T-helper 1 cell (primary cell): ENCODE measurements at places on chromosomes 7 and 10.

- DNase-seq: no peak
Measured at GRCh38 chr7:104294291-104294690, 34.1 kb upstream of the LHFPL3 start.

GRCh38 chr7:15675379-15675778 is 11.1 kb downstream of the MEOX2 start:
- DNase-seq: no peak

GRCh38 chr7:159328096-159328495 is 183.4 kb upstream of the VIPR2 start:
- no peak for DNase-seq

DNA sequence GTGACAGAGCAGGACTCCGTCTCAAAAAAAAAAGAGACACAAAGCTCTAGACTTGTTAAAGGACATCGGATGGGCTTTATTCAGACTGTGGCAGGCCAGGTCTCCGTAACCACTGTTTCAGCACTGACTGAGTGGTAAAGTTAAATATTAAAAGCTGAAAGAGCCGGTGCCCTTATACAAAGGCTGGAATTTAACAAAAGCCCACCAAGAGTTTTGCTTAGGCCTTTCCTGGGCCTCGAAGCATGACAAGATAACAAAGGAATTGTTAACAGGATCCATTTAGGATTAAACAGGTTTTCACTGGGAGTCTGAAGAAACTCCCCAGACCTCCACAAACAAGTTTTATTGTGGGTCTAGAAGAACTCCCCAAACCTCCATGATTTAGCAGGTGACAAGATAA is 727.8 kb downstream of the TYW1 start:
- DNase-seq: no peak

- no peak for DNase-seq
Measured at GRCh38 chr10:21733710-21734109, 199.7 kb downstream of the MLLT10 start.

DNA sequence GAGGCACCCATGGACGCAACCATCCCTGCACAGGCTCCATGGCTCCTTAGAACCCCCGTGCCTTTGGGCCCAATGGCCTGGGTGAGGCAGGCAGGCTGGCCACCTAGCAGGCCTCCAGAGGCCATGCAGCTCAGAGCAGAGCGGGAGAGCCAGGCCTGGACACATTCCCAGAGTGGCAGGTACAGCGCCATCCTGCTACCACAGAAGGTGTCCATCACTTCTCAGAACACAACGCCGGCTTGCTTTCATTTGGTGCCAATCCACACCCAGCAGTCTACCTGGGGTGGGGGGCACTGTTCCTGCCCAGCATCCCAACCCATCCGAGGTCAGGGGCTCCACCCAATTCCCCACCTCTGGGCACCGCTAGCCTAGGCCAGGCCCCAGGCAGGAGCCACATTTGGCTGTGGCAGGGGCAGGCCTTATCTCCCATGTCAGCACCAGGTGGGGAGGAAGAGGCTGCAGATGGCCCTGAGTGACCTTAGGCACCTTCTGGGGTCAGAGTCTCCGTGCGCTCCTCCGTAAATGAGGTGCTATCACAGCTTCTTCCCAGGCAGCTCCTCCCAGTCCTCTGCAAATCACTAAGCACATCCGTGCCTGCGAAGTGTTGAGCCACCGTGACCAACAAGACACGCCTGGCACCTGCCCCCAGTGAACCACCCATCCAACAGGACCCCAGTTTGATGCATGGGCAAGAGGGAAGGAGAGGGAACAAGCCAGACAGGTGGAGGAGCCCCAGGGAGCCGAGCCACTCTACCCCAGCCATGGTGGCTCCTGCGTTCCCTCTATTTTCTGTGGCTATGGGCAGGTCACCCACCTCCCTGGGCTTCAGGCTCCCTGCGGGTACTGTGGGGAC is 14.2 kb downstream of the KCNH2 start:
- no peak for DNase-seq

GRCh38 chr10:8405596-8405995 is 351.1 kb downstream of the GATA3 start:
- no peak for DNase-seq

DNA sequence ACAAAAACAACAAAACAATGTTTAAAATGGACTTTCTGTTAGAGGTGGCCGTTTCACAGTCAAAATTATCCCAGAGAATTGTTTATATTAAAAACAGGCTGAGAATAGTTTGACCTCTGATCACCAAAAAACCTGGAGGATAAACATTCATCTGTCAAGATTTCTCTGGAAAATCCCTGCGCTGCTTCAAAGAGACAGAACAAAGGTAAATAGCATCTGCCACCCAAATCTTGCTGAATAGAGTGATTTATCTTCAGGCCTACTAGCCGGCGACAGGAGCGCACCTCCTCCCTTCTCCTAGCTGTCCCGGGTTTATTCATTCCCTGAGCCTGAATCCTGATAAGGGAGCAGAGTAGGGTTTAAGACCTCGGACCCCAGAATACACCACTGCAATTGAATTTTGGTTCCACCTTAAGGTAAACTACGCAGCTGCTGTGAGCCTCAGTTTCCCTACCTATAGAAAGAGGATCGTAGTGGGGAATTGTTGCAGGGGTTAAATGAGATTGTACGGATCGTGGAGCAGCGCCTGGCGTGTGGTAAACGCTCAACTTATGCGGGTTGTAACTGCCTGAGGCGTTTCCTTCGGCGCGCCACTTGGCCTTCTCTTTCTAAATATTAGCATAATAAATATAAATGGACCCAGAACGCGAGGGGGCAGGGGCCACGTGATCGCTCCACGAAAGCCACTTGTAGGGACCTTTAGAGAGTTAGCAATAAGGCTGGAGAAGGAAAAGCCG is 498 bp upstream of the ST7 start:
- DNase-seq: no peak

DNA sequence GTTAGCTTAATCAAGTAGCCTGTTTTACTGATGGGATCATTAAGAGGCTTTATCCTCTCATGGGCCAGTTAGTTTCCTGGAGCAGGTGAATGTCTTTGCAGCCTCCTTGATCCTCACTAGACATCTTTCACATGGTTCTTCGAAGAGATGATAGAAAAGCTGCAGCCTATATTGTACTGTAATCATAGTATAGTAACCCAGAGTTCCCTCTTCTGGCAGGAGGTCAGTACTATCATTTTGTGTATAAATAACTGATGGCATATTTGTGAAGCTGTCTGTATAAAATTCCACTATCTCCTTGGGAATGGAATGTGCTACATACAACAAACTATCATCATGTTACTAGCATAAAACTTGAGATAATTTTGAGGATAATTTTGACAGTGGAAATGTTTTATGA is 123.8 kb upstream of the PRPS1L1 start:
- DNase-seq: no peak

DNA sequence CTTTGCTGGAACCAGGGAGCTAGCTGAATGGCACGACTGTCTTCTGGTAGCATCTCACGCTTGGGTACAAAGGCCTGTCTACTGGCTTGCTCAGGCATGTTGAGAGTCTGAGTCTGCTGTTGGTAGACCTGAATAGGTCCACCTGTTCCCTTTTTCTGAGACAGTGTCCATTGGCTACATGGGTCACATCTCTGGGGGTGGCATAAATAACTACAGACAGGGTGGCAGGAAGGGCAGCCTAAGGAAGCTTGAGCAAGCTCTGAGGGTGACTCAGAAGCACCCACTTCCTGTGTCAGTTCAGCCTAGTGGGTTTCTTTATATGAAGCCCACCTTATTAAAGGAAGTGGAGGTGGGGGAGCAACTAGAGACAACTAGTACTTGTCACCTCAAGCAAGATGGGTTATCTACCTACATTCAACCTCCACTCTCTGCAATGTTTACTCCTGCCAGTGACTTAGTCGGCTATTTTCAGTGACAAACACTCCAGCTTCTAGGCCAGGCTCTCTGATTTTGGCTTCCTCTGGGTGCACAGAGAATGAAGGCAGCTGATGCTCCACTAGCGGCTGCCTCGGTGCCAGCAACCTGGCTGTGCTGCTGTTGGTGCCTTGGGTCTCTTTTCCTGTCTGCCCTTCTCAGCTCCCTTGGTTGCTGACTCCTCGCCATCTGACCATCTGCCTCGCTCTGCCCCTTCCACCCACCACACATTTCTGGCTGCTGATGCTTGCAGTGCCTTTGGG is 5.7 kb upstream of the ZYX start:
- DNase-seq: no peak

DNA sequence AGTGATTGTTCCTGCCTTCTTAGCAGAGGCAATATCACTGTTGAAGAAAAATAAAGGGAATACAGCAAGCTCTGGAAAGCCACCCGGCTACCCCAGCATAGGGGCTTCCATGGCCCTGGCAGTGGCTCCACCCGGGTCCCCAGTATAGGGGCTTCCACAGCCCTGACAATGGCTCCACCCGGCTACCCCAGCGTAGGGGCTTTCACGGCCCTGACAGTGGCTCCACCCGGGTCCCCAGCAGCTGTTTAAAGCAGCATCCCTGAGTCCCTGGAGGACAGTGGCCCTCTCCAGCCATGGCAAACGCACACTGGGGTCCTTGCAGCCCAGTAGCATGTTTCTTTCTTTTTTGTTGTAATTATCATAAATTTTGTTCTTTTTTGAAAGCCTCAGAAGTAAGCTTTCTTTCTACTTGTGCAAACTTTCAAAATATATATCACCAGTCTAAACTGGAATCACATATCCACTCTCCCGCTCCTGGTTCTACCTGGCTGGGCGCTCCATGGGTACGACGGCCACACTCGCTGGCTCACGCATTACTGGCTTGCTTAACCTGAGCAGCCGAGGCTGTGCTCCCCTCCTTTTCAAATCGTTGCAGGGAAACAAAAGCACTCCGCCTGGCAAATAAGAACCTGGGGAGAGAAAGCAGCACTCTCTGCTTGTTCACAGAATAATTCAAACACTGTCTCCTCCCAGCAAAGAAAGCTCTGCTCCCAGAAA is 62.1 kb downstream of the TCERG1L start:
- DNase-seq: no peak

GRCh38 chr7:127705461-127705959 is 53.5 kb downstream of the SND1 start:
- no peak for DNase-seq

DNA sequence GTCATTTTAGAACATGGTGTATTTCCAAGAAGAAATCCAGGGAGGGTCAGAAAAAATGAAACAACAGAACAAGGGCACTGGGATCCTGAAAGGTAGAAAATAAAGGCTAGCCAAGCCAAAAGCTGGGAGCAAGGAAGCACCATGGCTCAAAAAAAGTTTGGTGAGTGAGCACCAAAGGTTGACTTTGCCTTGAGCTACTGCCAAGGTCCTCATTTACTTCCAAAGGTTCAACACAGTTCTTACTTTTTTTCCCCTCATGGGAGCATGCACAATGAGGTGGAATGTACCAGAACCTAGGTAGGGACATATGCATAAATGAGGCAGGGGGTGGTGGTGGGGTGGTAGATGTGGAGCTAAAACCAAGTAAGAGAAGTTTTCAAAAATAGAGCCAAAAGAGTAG is 182.8 kb downstream of the CPEB3 start:
- no peak for DNase-seq

GRCh38 chr7:69301253-69301652 is 297.0 kb upstream of the AUTS2 start:
- DNase-seq: no peak

GRCh38 chr7:11858026-11858425 is 26.0 kb upstream of the THSD7A start:
- DNase-seq: no peak

- no peak for DNase-seq
Measured at GRCh38 chr10:60439641-60440040, 50.0 kb upstream of the ANK3 start.

- no peak for DNase-seq
Measured at GRCh38 chr7:16447876-16448275, 17.7 kb downstream of the SOSTDC1 start.

GRCh38 chr10:92901819-92902251 is 53.5 kb downstream of the EXOC6 start:
- no peak for DNase-seq

DNA sequence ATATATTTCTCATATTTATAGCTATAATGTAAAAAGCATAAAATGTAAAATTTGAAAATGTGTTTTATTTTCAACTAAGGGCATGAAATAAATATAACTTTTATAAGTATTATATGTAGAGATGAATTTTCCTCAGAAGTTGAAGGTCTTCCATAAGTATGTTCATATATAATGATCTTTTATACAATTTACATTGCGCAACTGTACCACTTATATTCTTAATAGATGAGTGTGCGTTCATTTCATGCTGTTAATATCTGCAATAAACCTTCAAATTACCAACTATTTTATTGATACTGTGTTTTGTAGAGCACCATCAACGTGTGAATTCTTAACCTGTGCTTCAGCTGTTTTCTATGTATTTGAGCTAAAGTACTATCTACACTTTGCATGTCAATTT is 285.3 kb downstream of the CNTNAP2 start:
- no peak for DNase-seq

DNA sequence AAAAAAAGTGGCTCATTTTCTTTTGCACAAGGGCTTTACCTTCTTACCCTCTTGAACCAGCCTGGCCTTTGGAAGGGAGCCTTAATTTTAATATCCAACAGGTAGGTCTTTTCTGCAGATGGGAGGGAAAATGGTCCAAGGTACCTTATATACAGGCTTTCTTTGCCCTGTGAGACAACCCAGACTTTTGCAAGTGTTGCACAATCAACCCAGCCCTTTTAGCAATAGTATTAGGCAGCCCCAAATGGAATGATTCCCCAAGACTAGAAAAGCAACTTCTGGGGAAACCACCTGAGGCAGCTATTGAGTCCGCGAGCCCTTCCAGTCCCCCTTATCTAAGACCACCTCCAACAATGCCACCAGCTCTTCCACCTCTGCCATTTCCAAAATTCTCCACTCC is 1138.3 kb downstream of the XPNPEP1 start:
- no peak for DNase-seq

GRCh38 chr10:59654007-59654406 is 55.6 kb downstream of the SLC16A9 start:
- DNase-seq: no peak

DNA sequence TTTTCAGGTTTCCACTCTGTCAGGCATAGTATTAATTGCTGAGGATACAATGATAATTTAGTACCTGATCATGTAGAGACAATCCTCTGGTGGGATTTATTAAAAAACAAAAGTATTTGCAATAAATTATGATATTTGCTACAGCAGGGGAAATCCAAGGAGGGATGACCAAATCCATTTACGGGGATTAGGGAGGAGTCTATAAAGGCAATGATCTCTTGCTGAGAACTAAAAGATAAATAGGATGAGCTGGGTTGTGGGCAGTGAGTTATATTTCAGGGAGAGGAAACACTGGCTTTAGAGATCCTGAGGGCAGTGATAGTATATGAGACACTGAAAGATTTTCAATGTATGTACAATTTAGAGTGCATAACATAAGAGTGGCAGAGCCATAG is 305.5 kb downstream of the GPR37 start:
- DNase-seq: no peak
